Suppressor macrophage treated with lipopolysaccharide for 4 hours (primary cell): ENCODE measurements at places on chromosomes 5 and 9.

DNA sequence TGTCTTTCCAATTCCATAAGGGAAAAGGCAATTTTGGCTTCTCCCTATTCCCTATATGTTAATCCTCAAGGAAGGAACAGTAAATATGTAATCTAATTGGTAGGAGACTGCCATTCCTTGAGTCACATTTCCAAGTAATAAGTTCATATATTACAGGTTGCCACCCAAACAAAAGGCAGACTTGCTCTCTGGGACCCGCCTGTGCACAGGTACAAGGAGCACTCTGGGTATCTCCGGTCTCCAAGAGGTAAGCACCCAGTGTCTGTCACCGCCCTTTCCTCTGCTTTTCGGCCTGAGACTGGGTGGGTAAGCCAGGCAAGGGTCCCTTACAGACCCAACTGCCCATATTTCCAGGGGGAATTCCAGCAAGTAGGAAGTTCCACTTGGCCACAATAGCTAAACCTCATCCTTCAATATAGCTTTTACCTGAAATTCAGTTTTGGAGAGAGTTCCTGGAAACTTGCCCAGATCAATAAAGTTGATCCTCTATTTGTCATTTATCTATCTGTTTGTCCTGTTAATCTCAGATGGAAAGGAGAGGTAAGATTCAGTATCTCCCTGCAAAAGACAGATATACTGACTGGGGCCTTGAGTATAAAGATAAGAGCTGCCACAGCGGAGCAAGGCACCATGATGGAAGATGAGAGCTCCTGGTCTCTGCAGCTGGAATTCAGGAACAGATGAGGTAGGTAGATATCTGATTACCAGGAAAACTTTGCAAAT is 81.8 kb downstream of the SUSD1 start:
- no peak for DNase-seq

DNA sequence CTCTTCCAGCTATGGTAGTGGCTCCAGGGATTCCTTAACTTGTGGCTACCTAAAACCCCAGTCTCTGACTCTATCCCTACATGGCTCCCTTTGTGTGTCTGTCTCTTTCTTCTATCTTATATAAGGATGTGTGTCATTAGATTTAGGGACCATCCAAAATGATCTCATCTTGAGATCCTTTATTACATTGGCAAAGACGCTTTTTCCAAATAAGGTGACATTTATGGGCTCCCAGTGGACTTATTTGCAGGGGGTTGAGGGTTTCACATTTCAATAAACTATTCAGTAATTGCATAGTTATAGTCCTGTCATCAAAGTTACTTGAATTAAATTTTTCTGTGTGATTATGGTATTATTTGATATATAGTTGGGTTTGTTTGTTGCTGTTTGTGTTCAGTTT is 59.2 kb downstream of the NIPBL start:
- no peak for DNase-seq

- DNase-seq = no peak
These were observed 527.8 kb upstream of the TLE4 start for GRCh38 chr9:79043916-79044315.

GRCh38 chr5:142364251-142365145 is 39.7 kb upstream of the SPRY4 start:
- DNase-seq = peak; percentile 20

- no peak for DNase-seq
These were observed 4.4 kb downstream of the UGCG start for GRCh38 chr9:111900858-111901612.

DNA sequence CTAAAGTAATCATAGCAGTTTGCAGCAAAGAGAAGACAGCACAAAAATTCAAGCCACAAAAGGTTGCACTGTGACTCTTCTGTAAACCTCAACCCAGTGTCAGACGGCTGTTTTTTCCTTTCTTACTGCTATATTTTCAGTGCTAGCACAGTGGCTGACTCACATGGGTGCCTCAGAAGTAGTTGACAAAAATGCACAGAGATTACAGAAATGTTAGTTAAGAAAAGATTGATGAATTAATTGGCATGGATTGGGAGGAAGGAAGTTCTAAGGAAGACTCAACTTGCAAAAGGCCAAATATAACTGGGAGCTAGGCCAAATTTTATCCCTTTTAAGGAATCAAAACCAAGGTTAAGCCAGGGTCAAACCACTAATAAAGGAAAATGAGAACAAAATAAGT is 43.7 kb upstream of the ITGA1 start:
- peak; percentile 14 for DNase-seq

GRCh38 chr5:16391858-16392649 is 73.5 kb downstream of the ZNF622 start:
- DNase-seq = no peak

- peak; percentile 90 for DNase-seq
These were observed 500 bp upstream of the GNAQ start for GRCh38 chr9:78031893-78032729.

GRCh38 chr5:161077496-161077895 is 225.5 kb upstream of the ATP10B start:
- no peak for DNase-seq

GRCh38 chr5:53237876-53238275 is 128.3 kb upstream of the MOCS2 start:
- DNase-seq = no peak

DNA sequence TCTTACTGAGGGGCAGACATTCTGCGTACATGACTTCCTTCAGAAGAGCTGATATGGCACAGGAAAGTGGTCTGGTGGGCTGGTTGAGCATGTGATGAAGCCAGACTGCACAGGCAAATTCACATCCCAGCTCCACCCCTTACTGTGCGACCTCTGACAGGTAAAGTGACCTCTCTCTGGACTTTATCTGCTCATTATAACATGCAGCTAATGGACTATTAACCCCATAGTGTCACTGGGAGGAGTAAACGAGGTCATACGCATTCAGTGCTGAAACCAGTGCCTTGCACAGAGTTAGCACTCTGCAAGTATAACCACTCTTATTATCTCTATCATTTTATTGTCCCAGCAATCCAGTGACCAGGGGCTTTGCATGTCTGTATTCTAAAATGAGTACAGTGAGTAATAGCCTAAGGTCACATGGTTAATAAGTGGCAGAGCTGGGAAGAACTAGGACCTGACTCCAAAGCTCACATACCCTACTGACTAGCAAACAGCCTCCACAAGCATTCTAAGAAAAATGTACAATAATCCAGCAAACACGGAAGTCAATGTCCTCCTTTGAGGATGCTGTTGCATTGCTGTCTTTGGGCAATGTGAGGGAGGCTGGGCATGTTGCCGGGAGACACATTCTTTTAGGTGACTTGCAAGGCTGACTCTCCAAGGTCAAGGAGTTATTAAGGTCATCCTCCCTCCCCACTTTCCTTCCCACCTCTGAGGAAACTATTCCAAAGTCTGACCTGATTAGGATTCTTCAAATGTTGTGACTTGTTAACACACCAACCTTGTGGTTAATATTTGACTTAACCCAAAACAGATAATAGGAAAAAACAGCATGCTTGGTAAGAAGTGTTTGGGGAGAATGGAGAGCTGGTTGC is 19.0 kb downstream of the GLRX start:
- DNase-seq = no peak

GRCh38 chr5:33319151-33319550 is 121.6 kb upstream of the TARS1 start:
- no peak for DNase-seq

- DNase-seq = peak; percentile 60
These were observed 189.7 kb downstream of the GNAQ start for GRCh38 chr9:77841739-77842386.

DNA sequence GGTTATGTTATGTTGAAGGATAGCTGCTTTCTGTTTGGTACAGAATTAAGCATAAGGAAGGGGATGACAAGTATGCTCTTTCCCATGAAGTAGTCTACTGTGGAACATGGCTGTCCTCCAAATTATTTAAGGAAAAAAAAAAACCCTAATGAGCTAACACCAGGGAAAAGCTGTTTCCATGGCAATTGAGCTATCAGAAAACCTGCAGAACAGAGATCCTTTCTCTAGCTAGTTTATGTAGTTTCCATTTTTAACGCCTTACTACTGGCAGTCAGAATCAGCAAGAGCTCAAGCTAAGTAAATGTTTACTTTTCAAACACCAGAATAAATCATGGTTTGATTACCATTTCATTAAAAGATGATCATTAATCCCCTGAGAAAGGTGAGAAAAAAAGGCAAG is 287.4 kb upstream of the TARS1 start:
- DNase-seq = no peak

DNA sequence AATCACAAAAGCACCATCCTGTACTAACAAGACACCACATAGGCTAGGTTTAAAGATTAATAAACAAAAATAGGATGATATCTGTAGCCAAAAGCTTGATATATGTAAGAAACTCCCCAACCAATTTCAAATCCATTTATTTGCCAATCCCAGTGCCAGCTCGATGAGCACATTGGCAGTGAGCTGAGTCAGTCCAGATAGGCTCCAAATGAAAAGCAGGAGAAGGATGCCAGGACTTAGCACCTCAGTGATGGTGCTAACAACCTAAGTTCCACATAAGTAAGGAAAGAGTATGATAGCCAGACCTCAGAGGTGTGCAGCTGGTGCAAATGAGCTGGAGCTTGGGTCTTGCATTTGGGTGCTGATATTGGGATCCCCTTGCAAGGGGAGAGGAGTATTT is 158.1 kb downstream of the SIL1 start:
- no peak for DNase-seq

DNA sequence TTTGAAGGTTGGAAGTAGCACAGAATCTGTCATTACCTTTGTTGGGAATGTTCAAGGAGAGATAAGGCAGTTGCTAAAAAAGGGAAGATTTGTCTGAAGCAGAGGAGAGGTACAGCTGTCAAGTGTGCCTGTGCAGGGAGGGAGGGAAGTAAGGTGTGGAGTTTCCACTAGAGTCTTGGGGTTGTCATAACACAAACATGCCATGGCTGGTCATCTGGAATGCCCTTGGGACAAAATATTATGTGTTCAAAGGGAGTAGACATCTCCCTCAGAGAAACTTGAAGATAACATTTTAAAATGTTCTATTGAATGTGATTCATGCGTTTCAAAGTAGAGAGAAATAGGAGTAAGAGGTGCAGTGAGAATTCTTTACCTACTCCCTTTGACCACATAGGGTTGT is 95.0 kb downstream of the MUSK start:
- no peak for DNase-seq

DNA sequence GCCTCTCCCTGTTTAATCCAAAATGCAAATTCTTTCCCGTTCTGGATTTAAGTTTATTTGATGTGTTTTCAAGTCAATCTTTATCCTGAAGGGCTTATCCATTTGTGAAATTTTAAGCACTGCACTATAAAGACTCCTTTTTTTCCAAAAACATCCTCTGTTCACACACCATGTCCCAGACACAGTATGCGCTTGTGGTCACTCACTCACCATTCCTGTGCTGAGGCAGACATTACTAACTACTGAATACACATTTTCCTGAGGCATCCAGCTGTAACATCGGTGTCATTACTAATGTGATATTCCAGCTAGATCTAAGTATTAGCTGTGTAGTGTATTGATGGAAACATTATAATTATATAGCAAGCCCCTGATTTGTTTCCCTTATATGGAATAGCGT is 298.4 kb downstream of the KCTD16 start:
- no peak for DNase-seq

GRCh38 chr9:26054600-26055520 is 376.6 kb upstream of the TUSC1 start:
- DNase-seq = no peak

DNA sequence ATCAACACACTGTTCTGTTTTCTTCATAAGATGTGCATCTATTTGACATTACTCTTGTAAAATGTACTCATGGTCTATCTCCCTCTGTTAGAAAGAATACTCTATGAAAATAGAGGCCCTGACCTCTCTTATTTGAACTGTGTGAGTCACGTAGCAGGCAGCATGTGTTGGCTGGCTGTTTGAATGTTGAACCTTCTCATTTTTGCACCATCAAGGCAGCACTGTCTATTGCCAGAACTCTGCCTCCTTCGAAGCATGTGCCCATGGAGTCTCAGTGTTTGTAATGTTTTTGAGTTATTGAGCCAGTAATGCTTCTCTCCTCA is 144.4 kb downstream of the ALDH1A1 start:
- no peak for DNase-seq

DNA sequence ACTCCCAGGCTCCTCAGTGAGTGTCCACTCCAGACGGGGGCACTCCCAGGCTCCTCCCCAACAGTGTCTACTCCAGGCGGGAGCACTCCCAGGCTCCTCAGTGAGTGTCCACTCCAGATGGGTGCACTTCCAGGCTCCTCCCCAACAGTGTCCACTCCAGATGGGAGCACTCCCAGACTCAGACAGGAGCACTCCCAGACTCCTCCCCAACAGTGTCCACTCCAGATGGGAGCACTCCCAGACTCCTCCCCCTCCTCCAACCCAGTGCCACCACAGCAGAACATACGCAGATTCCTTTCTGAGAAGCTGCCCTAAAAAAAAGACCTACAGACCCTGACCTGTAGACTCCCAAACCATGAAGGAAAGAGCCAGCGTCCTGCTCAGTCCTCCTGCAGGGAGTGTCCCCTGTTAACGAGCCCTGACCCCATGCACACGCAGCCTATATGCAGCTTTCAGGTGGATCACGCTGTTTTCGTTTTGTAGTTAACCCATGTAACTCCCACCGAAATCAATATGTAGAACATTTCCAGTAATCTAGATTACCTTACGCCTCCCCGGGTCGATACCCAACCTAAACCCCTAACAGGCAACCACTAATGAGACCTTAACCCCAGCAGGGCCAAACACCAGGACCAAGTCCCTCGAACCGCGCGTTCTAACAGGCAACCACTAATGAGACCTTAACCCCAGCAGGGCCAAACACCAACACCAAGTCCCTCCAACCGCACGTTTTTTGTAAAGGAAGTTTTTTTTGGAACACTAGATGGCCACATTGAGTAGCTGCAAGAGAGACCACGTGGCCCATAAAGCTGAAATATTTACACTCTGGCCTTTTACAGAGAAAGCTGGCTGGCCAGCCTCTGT is 15.7 kb downstream of the PNPLA7 start:
- peak; percentile 59 for DNase-seq

DNA sequence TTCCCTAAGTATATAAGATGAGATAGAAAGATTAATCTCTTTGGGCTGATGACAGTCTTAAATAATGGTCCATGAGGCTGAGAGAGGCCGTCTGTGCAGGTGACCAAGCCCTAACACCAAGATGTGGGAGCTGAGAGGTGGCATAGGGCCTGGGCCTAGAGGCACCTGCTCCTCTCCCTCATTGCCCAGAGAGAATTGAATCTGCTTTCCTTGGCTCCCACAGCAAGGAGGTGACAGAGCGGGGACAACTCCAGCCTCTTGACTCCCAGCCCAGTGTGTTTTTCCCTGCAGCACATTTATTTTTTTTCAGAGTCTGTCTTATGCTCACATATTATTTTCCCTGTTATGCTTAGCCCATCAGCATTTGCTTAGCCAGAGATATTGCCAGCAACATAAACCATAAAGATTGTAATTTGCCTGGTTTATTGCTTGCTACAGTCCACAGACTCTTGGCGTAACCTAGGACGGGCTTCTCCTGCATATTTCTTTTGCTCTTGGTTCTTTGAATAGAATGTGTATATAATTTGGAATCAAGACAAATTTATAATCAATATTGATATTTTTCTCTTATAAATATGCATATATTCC is 105.6 kb downstream of the NTRK2 start:
- no peak for DNase-seq

GRCh38 chr5:50710838-50711237 is 44.4 kb downstream of the PARP8 start:
- DNase-seq = no peak
